Activated CD4-positive, alpha-beta memory T cell treated with anti-CD3 and anti-CD28 coated beads, Interleukin-2, amount 10 ng/mL, durations not matched to agents 7 days and 5 days (primary cell): ENCODE measurements at places on chromosomes 7 and 10. TPM values are rescaled to one million over a fixed set of nuclear protein-coding genes. Genes with fewer than 3 reads are reported as not detected.

Gene OR2A42
- not detected for total RNA-seq

Gene ZC3HAV1
- 133 TPM for total RNA-seq

Gene HMX3
- not detected for total RNA-seq

Gene GNAI1
- total RNA-seq, result not detected

Gene GOLGA7B
- 11.2 TPM for total RNA-seq

Gene NKX1-2
- total RNA-seq, result not detected

Gene CHAT
- total RNA-seq, result not detected

Gene PDGFA
- 0.70 TPM for total RNA-seq

Gene MYH16
- not detected for total RNA-seq

Gene SPDYE8
- not detected for total RNA-seq

Gene CYP3A7
- not detected for total RNA-seq

Gene WDR91
- total RNA-seq, result 10.7 TPM

Gene TYW1B
- 3.4 TPM for total RNA-seq

Gene CCDC71L
- 25.5 TPM for total RNA-seq

Gene CTAGE4
- total RNA-seq, result 5.3 TPM

Gene TM9SF3
- total RNA-seq, result 82.8 TPM

Gene SEMA4G
- total RNA-seq, result 0.68 TPM

Gene PILRB
- 40.6 TPM for total RNA-seq

Gene CLRN3
- not detected for total RNA-seq

Gene C10orf105
- total RNA-seq, result 0.33 TPM

Gene SRRM3
- not detected for total RNA-seq

Gene PFKP
- 215 TPM for total RNA-seq

Gene PRPS1L1
- not detected for total RNA-seq

Gene SEC24C
- 106 TPM for total RNA-seq

Gene ZMIZ1
- 47.0 TPM for total RNA-seq

Gene ALOX5
- 6.8 TPM for total RNA-seq

Gene ABCF2
- 23.1 TPM for total RNA-seq

Gene TRPV6
- total RNA-seq, result not detected

Gene ASAH2
- 2.1 TPM for total RNA-seq

Gene SEPTIN14
- not detected for total RNA-seq

Gene MYO1G
- total RNA-seq, result 572 TPM

Gene CCDC3
- total RNA-seq, result 0.18 TPM

Gene PAX4
- not detected for total RNA-seq

Gene DNA2
- total RNA-seq, result 34.7 TPM

Gene SAP25
- 30.0 TPM for total RNA-seq

Gene TAS2R3
- 0.73 TPM for total RNA-seq

Gene C10orf53
- total RNA-seq, result not detected

Gene CUZD1
- total RNA-seq, result 2.1 TPM

Gene FKBP9
- 1.2 TPM for total RNA-seq

Gene TFR2
- 8.8 TPM for total RNA-seq

Gene ENO4
- not detected for total RNA-seq

Gene CYP3A4
- not detected for total RNA-seq

Gene HOXA3
- total RNA-seq, result not detected
